ENCODE measurements at places on chromosomes 6 and 20.

DNA sequence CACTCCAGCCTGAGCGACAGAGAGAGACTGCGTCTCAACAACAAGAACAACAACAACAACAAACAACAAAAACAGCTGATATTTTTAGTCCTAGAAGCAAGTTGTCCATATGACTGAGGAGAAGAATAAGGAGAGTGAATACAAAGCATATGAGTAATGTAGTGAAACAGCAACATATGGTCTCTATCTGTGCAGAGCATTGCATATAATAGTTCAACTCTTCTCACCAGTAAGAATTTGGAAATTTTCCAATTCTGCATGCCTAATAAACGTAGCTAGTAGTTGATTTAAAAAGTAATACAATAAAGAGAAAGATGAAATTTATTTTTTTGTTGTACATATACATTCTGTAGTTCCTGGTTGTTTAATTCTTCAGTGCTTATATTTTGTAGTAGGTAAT, 129.7 kb upstream of the FAM83B start:
- no peak for DNase-seq

DNA sequence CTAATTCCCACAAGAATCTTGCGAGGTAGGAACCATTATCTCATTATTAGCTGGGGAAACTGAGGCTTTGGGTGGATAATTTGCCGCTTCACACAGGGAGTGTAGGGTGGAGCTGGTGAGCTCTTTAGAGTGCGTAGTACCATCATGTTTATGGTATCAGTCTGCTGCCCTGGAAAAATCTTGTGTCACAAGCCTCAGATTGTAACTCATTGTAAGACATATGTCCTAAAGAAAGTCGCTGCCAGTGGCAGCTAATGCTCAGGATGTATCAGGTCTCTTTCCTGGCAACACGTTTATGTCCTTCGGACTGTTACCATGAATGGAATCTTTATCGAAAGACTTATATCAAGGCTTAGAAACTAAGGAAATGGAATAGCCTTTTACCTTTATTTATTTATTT, 1.9 kb downstream of the ZFAND3 start:
- no peak for DNase-seq

GRCh38 chr6:80667006-80667405, 560.5 kb downstream of the BCKDHB start:
- DNase-seq: no peak

- no peak for DNase-seq
These were observed 119.8 kb upstream of the QKI start for GRCh38 chr6:163294734-163295133.

- no peak for DNase-seq
These were observed 78.9 kb upstream of the BEND6 start for GRCh38 chr6:56875961-56876360.

DNA sequence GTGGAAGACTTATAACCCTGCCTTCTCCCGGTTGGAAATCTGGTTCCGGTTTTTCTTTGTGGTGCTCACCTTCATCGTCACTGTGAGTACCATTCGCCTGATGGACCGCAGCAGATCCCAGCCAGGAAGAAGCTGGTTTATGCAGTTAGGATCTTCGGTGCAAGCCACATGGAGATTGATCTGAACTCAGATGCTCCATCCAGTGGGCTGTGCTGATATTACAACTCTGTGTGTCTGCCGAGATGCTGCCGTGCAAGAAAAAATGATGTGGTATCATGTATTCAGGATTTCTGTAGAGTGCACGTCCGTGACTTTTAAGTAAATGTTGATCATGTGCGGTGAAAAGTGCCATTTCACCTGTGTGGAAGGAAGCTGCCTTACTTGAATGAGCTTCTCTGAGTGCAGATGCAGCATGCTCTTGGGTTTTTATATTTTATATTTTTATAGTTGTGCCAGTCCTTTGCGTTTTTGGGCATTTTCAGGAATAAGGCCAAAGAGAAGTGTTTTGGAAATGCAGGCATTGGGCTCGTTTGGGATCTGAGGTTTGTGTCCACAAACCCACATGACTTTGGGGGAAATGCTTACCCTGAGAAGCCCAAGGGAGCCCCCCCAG, 39.2 kb downstream of the DYNLT1 start:
- DNase-seq: peak; percentile 77

- no peak for DNase-seq
These were observed 153.5 kb downstream of the ZMYND8 start for GRCh38 chr20:47202733-47203667.

DNA sequence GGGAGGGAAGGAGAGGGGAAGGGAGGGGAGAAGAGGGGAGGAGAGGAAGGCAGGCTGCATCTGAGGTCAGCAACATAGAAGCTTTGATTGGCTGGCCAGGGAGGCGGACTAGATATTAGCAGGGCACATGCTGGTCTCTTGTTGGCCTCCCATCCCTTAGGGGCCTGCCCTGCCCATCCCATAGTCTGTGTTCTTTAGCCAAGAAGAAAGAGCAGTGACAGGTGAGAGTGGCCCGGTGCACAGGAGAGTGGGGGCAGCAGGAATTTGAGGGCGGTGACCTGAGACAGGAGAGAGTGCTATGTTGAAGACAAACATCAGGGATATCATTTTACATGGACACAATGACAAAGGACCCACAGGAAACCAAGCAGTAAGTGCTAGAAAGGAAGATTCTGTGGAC, 413.5 kb downstream of the SYNE1 start:
- DNase-seq: no peak

DNA sequence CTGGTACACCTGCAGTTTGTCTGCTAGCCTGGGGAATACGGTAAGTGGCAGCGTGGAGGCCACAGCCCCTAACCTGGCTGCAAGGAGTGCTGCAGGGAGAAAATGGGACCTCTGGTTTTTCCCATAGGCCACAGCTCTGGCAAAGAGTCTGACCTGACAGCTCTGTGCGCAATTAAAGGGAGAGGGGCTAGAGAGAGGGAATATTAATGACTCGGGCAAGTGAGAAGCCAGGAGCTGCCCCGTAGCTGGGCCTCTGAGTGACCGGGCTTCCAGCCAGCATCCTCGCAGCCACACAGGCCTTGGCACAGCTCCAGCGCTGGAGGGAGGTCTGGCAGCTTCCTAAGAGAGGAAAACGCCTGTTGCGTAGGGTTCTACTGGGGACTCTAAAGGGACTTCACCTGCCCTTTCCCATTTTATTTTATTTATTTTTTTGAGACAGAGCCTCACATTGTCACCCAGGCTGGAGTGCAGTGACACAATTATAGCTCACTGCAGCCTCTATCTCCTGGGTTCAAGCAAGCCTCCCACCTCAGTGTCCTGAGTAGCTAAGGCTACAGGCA, 18.2 kb upstream of the OCSTAMP start:
- no peak for DNase-seq

- no peak for DNase-seq
These were observed 11.5 kb upstream of the SSR1 start for GRCh38 chr6:7324520-7324919.

- DNase-seq: no peak
These were observed 111.8 kb downstream of the MAP7 start for GRCh38 chr6:136438441-136438840.

Measured in hepatic stellate cell (primary cell).